ENCODE measurements at places on chromosomes 7 and 10.

- DNase-seq: no peak
These were observed 113.1 kb upstream of the PDLIM1 start for GRCh38 chr10:95403700-95404461.

DNA sequence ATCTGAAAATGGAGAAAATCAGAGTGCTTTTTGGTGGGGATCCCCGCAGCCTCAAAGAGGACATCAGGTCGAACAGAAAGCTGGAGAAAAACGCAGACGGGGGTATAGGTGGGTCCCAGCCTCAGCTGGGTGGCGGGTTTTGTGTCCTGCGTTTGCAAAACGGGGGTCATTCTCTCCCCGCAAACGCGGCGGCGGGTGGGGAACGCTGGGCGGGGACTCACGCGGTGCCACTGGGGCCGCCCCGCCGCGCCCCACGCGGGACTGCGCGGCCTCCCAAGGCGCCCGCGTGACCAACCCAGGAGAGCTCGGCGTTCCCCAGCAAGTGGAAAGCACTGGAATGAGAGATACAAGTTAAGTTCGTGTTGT is 806 bp upstream of the VIPR2 start:
- no peak for DNase-seq

- no peak for DNase-seq
These were observed 45.4 kb downstream of the CALML3 start for GRCh38 chr10:5570007-5570655.

- DNase-seq: no peak
These were observed 195.8 kb upstream of the HABP2 start for GRCh38 chr10:113356794-113357680.

DNA sequence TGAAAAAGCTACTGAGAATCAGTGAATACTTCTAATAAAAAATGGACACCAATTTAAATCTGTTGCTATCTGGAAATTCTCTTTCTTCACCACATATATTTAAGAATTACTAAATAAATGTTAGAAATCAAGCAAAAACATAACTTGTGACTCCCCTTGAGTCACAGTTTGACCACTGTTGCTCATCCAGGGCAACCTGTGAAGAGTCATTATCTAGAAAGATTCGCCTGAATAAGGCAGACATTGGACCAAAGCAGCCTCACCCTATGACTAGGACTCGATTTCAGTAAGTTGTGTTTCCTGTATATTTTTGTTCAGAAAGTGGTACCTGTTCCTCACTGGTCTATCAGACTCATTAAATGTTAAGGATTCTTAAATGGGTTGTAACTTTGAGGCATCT is 572.4 kb downstream of the ATRNL1 start:
- DNase-seq: no peak

- DNase-seq: no peak
These were observed 128.6 kb downstream of the ADCY1 start for GRCh38 chr7:45702751-45703150.

DNA sequence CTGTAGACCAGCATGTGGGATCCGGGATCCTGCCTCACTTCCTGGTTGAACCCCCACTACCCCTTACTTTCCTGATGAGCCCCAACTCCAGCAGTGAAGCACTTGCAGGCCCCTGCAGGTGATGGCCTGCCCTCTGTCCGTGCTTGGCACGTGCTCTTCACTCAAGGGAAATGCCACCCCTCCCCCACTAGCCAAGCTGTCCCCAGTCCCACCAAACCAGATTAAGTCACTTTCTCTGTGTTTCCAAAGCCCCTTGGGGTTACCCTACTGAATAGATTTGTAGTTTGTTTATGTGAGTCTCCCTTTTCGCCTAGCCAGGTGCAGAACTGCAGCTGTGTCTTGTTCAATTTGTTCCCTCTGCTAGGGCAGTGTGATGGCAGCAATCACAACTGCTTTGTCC is 121.7 kb downstream of the WDFY4 start:
- no peak for DNase-seq

- no peak for DNase-seq
These were observed 176.9 kb downstream of the PTPRN2 start for GRCh38 chr7:158410720-158411119.

DNA sequence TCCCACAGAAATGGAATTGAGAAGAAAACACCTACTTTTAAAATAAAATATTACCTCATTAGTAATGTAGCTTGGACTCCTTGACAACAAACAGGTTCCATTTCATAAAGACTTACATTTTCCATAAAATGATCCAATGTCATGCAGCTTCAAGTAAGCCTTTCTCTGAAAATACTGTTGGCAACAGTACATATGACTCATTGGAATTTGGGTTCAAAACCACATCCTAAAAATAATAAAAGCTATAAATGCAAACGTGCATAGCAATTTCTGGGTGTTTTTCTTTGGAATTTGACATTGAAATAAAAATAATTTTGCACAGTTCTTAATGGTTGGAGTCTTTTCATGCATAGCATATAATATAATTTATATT is 47.9 kb downstream of the FHIP2A start:
- no peak for DNase-seq

GRCh38 chr10:100881556-100882213 is 31.1 kb upstream of the SLF2 start:
- DNase-seq: no peak

- no peak for DNase-seq
These were observed 118.5 kb downstream of the OAT start for GRCh38 chr10:124300224-124300623.

DNA sequence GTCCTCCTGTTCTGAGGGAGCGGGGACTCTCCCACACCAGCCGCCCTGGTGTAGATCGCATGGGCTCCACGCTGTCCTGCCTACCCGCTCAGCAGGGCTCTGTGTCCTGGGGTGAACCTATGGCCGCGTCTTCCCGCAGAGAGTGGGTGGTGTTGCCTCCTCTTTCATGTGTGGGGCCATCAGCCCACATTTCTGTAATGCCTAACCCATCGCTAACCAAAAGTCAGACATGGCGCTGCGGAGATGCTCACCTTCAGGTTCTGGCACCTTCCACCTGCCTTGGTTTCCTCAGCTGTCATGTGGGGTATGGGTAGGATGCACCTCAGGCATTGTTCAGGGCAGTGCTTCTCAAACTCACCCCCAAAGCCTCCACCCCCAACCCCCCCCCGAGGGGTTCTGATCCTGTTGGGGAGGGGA is 50.5 kb upstream of the CAMK2B start:
- no peak for DNase-seq

DNA sequence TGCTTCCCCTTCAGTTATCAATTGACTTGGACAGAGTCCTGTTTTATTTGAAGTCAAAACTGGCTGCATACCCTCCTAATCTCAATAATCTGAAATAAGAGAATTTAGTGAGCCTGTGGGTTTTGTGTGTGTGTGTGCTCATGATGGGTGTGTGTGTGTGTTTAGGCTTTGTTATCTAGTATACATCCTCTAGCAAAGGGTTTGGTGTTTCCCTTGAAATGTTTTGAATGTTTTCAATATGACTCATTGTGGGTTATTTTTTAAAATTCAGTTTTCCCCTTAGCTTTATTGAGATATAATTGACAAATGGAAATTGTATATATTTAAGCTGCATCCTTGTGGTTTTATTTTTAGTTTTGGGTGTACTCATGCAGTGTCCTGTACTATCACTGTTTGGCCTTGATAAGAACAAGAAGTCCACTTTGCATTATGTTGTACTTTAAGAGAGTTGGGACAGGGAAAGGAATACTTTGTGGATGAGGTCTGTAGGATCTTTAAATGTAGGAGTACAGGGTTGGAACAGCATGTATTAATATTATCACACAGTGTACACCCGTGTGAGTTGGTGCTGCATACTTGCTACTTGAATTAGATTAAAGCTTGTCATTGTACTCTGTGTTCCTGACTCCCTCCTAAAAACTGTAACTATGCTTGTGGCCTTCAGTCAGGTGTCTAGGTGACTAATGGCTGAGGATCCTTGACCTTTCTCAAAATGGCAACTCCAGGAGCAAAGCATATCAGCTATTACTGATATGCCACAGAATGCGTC is 58.3 kb downstream of the VCL start:
- DNase-seq: no peak

DNA sequence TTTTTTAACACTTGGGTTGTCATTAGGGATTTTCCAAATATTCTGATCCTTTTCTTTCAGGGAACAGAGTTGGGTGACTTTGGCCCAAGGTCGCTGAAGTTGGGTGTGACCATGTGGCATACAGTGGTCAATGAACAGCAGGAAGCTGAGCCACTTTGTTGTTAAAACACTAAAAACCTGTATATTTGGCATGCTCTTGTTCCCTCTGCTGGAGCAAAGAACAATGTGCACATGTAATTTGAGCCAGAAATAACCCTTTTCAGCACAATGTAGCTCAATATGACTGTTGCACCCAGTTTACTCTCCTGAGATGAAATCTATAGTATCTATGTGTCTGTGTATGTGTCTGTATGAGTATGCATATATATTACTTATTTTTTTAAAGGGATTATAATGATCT is 74.9 kb downstream of the ADCYAP1R1 start:
- DNase-seq: no peak

DNA sequence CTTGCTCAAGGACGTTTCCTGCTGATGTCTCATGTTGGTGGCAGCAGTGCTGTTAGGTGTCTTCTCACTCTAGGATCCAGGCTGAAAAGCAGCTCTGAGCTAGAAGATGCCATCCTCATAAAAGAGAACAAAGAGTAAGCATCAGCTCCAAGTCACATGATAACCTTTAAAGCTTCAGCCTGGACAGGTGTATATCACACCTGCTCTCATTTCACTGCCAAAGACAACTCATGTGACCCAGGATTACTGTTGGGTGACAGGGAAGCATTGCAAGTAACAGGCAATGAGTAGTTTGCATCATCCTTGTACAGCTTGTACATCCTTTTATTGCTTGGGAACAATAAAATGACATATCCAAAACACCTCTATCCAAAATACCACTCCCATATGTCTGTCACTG is 423.4 kb upstream of the DPP6 start:
- DNase-seq: no peak

- no peak for DNase-seq
These were observed 59.4 kb downstream of the SEMA3C start for GRCh38 chr7:80859272-80859970.

DNA sequence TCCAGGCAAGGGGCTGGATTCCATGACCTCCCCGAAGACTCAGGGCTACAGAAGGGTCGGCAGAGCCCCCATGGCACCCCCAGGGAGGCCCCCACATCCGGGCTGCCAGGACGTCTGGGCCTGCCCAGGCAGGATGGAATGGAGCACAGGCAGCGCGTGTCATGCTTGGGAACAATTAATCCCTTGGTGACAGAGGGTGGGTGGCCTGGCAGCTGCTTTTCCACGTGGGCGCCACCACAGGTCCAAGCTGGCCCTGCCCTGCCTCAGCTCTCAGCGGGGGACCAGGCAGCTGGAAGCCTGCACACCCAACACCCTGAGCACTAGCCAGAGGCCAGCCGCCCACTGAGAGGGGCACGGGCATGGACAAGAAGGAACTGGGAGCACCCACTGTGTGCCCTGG is 11.4 kb downstream of the ELN start:
- no peak for DNase-seq

GRCh38 chr7:150860291-150860977 is 8.1 kb downstream of the AOC1 start:
- DNase-seq: no peak

DNA sequence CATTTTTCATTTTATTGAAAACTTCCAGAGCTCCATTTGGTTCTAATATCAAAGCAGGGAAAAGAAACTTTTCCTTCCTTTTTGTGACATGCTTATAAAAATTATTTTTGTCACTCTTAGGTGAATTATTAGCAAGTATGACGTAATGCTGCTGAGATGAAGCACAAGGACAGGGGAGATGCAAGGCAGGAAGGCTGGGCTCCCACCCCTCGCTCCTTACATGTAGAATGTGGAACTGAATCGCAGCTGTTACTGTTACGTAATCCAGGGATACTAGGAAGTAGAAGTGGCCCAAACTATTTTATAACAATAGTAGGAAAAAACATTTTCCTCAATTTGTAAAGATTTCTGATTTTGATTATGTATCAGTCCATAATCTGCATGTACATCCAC is 17.1 kb upstream of the GTPBP4 start:
- DNase-seq: no peak

DNA sequence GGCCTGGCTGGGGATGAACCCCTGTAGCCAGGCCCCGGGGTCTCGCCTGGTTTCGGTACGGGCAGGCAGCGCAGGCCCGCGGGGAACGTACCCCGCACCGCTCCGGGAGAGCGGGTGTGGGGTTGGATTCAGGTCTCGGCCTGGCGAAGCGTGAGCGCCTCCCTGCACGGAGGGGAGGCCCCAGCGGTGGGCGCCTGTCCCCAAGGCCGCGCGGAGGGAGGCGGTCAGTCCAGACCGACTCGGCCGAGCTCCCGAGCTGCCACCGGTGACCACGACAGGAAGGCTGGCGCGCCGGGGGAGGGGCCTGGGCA is 378 bp upstream of the INPP5F start:
- DNase-seq: no peak

GRCh38 chr7:38232502-38233366 is 40.7 kb downstream of the TARP start:
- peak; percentile 18 for DNase-seq

Measured in T follicular helper cell (primary cell).